ENCODE measurements at places on chromosomes 16 and 17.
A peak's percentile ranks its signal among the peaks of the same experiment; 100 is the strongest.

DNA sequence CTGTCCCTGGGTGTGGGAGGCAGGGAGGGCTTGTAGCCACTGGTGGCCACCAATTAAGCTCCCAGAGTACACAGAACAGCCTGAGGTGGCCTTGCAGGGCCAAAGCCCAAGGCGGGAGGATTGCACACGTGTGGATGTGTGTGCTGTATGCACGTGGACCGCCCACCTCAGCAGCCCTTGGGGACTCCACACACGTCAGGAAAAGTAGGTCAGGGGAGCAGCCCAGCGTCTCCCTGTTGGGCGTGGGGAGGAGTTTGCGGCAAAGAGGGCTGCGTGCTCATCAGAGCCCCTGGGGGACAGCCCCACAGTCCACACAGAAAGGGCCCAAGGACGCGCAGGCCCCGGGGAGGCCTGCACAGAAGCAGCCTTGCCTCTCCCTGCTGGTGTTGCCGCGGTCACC is 19.6 kb downstream of the SBK1 start:
- no peak for DNase-seq

- no peak for DNase-seq
Measured at GRCh38 chr17:15892244-15892643, 52.7 kb upstream of the ADORA2B start.

- DNase-seq, result no peak
Measured at GRCh38 chr16:30570636-30571444, 674 bp downstream of the ZNF688 start.

- peak; percentile 35 for DNase-seq
Measured at GRCh38 chr17:75266316-75267152, 4.5 kb downstream of the MIF4GD start.

GRCh38 chr16:75188832-75189477 is 18.0 kb downstream of the CTRB2 start:
- DNase-seq, result no peak

- no peak for DNase-seq
Measured at GRCh38 chr17:7224661-7225111, 4.9 kb downstream of the ACADVL start.

DNA sequence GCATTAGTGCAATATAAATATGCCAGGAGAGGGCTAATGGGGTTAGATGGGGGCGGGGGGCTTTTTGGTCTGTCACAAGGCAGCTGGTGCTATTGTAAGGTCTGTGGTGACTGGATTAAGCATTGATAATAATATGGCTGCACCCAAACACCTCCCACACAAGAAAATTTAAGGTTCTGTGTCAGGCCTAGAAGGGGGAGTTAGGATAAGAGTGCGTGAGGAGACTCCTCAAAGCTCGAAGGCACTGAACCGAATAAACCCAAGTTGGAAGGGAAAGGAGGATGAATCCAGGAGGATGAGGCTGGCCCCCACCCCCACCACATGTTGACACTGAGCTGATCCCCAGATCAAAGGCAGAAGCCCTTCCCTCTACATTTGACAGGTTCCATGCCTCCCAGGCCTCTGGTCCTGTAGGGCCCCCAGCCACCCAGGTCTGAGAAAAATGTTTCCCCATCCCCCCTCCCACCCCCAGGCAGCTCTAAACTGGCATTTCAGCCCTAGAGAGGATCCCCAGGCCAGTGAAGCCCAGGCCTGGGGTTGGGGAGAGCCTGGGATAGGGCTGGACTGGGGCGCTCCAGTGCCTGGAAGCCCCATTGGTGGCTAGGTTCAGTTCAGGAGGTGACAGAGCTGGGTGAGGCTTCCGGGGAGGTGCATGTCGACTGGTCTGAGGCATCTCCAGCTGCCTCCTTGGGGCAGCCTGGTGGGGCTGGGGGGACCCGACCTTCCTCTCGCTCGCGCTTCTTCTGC is 1.7 kb downstream of the HOXB1 start:
- no peak for DNase-seq

GRCh38 chr17:78645421-78646295 is 68.5 kb upstream of the DNAH17 start:
- DNase-seq, result no peak

- no peak for DNase-seq
Measured at GRCh38 chr16:10964891-10965326, 20.5 kb downstream of the CLEC16A start.

All from NCI-H2029 (cell line).